Mesothelial cell of epicardium (in vitro differentiated cells): ENCODE measurements at places on chromosomes 12 and 14.
A peak's percentile ranks its signal among the peaks of the same experiment; 100 is the strongest.

DNA sequence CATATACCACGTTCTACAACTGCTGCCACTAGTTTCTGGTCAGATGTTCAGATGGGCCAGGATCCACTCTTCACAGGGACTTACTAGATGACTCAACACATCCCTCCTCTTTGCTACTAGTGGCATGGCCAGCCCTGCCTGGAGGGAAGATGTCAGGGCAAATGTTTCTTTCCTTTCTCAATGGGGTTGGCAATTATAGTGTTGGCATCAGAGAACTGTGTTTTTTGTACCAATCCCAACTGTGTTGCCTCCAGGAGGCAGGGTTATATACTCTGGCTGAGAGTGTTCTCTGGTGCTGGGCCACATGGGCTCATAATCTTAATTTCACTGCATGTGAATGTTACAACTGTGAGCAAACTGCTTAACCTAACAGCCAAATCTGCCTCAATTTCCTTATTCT lies 69.9 kb upstream of the AVPR1A start:
- H3K36me3 ChIP-seq, result no peaks in the 10 kb centered on the region
- H3K27me3 ChIP-seq, result peaks cover 11% of the 10 kb centered on the region
- H3K4me1 ChIP-seq, result no peaks in the 10 kb centered on the region
- no peak overlapping the region for H3K4me3 ChIP-seq
- no peak overlapping the region for H3K27ac ChIP-seq

DNA sequence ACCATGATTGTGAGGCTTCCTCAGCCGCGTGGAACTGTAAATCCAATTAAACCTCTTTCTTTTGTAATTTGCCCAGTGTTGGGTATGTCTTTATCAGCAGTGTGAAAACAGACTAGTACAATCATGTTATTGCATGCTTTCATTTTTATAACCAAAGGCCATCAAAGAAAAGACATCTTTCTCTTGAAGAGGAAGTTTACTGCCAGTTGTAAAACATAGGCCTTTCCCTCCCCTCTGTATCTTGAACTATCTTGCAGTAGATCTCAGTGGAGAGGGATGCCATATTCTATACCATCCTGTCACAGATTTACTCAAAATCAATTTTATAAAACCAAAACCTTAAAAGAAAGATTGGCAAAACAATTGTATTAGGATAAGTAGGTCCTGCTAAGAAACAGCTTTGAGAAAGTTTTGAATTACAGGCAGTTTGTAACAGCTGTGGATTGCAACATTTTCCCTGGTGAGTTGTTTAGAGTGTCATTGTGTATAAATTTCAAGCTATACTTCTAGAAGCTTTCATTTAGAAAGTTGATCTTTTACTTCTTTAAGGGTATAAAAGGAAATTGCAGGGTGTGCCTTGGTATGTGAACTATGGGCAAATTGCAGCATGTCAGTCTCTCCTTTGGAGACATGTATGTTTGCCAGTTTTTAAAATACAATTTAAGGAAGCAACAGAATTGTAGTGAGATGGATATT lies 128.0 kb downstream of the ATP23 start:
- no peak overlapping the region for H3K4me3 ChIP-seq
- no peak for DNase-seq
- no peaks in the 10 kb centered on the region for H3K36me3 ChIP-seq
- no peak overlapping the region for H3K27ac ChIP-seq
- peaks cover 2% of the 10 kb centered on the region for H3K27me3 ChIP-seq

DNA sequence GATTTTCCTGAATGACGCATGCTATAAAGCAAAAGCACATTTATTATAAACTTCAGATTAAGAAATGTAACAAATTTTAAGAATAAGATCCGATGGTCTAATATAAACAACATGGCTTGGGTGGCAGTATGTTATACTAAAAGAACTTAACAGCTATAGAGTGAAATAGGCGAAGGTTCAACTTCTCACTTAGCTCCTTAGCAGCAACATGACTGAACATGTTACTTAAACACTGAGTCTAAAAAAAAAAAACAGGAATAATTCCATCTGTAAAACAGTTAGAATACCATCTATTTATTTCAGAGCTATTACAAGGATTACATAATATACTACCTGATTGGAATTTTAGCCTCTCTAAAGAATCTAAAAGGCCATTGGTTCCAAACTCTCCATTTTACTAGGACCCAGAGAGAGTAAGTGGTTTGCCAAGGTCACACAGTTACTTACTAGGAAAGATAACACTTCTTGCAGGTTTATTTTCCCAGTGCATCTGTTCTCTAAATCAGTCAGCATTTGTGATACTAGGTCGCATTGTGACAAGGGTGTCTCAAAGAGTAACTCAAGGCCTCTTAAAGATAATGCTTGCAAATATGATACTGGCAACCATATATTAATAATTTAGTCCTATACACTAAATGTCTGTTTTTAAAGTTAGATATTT lies 14.8 kb downstream of the OSBPL8 start:
- no peak for DNase-seq
- no peaks in the 10 kb centered on the region for H3K27me3 ChIP-seq
- peaks cover 1% of the 10 kb centered on the region for H3K36me3 ChIP-seq
- H3K4me1 ChIP-seq, result peaks cover 44% of the 10 kb centered on the region
- no peak overlapping the region for H3K27ac ChIP-seq
- no peak overlapping the region for H3K4me3 ChIP-seq

- no peaks in the 10 kb centered on the region for H3K27me3 ChIP-seq
- no peaks in the 10 kb centered on the region for H3K4me1 ChIP-seq
- DNase-seq, result no peak
- H3K36me3 ChIP-seq, result peaks cover 45% of the 10 kb centered on the region
- no peak overlapping the region for H3K27ac ChIP-seq
- H3K4me3 ChIP-seq, result no peak overlapping the region
Observed at GRCh38 chr12:62296001-62296400, 35.8 kb downstream of the USP15 start.

DNA sequence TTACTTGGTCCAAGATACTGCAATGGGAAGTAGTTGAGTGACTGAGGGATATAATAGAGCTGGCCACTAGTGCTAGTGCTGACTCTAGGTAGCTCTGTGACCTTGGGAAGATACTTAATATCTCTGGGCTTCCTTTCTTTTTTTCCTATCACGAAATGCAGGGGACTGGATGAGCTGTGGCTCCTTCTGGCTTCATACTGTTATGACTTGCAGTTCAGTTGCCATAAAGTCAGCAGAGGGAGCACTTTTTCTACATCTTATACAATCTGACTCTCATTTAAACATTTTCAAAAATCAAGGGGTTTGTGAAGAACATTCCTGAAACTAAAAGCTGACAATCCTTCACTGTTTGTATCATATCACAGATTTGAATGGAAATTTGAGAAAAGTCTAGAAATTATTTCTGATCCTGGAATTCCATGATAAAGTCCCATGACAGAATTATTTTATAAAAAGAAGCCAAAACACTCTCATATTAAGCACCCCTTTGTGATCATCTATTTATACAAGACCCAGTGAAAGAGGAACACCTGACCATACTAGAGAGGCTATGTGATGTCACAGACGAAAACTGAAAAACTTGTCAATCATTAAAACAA lies 5.3 kb downstream of the BHLHE41 start:
- peaks cover 49% of the 10 kb centered on the region for H3K4me1 ChIP-seq
- no peak overlapping the region for H3K4me3 ChIP-seq
- H3K36me3 ChIP-seq, result no peaks in the 10 kb centered on the region
- DNase-seq, result no peak
- no peak overlapping the region for H3K27ac ChIP-seq

DNA sequence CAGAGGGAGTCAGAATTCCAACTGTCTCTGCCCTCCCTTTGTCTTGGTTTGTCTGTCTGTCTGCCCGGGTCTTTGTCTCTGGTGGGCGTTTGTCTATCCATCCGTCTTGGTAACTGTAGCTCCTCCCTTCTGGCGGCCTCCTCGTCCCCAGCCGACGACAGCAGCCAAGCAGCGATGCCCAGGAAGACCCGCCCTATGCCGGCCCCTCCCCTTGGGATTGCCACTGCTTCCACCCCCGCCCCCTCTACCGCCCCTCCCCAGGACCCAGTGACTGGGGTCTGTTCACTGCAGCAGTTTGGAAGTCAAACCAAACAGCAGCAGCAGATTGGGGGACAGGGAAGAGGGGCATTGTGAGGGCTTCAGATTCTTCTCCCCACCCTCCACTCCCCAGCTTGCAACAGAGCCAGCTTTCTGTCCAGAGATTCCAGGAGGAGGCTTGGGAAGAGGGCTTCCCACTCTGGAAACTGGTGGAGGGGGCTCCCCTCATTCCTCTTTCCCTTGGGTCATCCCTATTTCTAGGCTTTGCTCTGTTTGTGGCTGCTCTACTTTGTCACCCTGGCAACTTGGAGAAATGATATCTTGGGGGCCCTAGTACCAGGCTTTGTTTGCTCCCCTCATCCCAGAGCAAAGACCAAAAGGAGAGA lies 2.4 kb upstream of the RARG start:
- peak overlapping the region; percentile 37 for H3K4me3 ChIP-seq
- H3K36me3 ChIP-seq, result no peaks in the 10 kb centered on the region
- peak overlapping the region; percentile 43 for H3K27ac ChIP-seq

- H3K27ac ChIP-seq, result no peak overlapping the region
- no peaks in the 10 kb centered on the region for H3K36me3 ChIP-seq
- H3K27me3 ChIP-seq, result peaks cover 17% of the 10 kb centered on the region
- DNase-seq, result no peak
Observed at GRCh38 chr14:91586410-91586809, 76.3 kb upstream of the PPP4R3A start.

DNA sequence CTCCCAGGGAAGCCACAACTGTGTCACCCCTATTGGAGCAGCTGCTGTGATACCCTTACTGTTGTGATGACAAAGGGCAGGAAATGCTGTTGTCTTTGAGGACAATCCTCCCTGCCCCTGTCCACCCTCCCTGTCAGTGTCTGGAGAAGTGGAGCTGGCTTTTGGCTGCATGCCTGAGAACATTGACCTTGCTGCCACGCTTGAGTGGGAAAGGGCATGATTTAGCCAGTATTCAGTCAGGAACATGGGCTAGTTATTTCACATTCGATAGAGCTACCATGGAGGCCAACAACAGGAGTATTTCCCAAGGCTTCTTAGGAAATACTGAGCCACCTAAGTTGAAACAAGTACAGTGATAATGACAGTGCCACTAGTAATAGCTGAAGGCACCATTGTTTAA lies 59.4 kb downstream of the MYRFL start:
- no peak overlapping the region for H3K27ac ChIP-seq
- H3K27me3 ChIP-seq, result peaks cover under 1% of the 10 kb centered on the region
- no peak for DNase-seq

GRCh38 chr12:90854136-90854689 lies 100.8 kb downstream of the CCER1 start:
- no peak for DNase-seq
- no peak overlapping the region for H3K4me3 ChIP-seq
- H3K27ac ChIP-seq, result no peak overlapping the region
- no peaks in the 10 kb centered on the region for H3K36me3 ChIP-seq
- H3K27me3 ChIP-seq, result no peaks in the 10 kb centered on the region
- H3K4me1 ChIP-seq, result peaks cover 38% of the 10 kb centered on the region

- H3K27me3 ChIP-seq, result no peaks in the 10 kb centered on the region
- H3K4me1 ChIP-seq, result peaks cover 12% of the 10 kb centered on the region
- H3K4me3 ChIP-seq, result no peak overlapping the region
- H3K36me3 ChIP-seq, result peaks cover 28% of the 10 kb centered on the region
Observed at GRCh38 chr14:68612049-68612448, 180.8 kb downstream of the ZFP36L1 start.

GRCh38 chr14:104363891-104364760 lies 215.4 kb upstream of the C14orf180 start:
- H3K27ac ChIP-seq, result no peak overlapping the region
- no peak for DNase-seq
- no peaks in the 10 kb centered on the region for H3K36me3 ChIP-seq
- no peaks in the 10 kb centered on the region for H3K4me1 ChIP-seq
- no peak overlapping the region for H3K4me3 ChIP-seq

GRCh38 chr14:103916636-103917262 lies 11.5 kb upstream of the TDRD9 start:
- H3K27me3 ChIP-seq, result no peaks in the 10 kb centered on the region
- no peak for DNase-seq
- no peak overlapping the region for H3K27ac ChIP-seq

- no peaks in the 10 kb centered on the region for H3K36me3 ChIP-seq
- H3K4me1 ChIP-seq, result peaks cover 36% of the 10 kb centered on the region
- H3K4me3 ChIP-seq, result peak overlapping the region; percentile 95
- H3K27me3 ChIP-seq, result no peaks in the 10 kb centered on the region
- peak overlapping the region; percentile 97 for H3K27ac ChIP-seq
Observed at GRCh38 chr12:69239922-69240630, 707 bp downstream of the CPSF6 start.

- no peaks in the 10 kb centered on the region for H3K27me3 ChIP-seq
- no peaks in the 10 kb centered on the region for H3K36me3 ChIP-seq
- no peak for DNase-seq
- H3K27ac ChIP-seq, result no peak overlapping the region
- peaks cover 31% of the 10 kb centered on the region for H3K4me1 ChIP-seq
- no peak overlapping the region for H3K4me3 ChIP-seq
Observed at GRCh38 chr12:11686120-11686519, 36.6 kb downstream of the ETV6 start.

GRCh38 chr12:75349946-75350345 lies 15.5 kb downstream of the GLIPR1L1 start:
- peaks cover 25% of the 10 kb centered on the region for H3K36me3 ChIP-seq
- H3K27me3 ChIP-seq, result no peaks in the 10 kb centered on the region
- H3K27ac ChIP-seq, result no peak overlapping the region

GRCh38 chr14:74963705-74964271 lies 8.4 kb upstream of the PGF start:
- no peaks in the 10 kb centered on the region for H3K27me3 ChIP-seq
- DNase-seq, result no peak
- peaks cover 11% of the 10 kb centered on the region for H3K4me1 ChIP-seq
- no peak overlapping the region for H3K4me3 ChIP-seq
- no peak overlapping the region for H3K27ac ChIP-seq

GRCh38 chr12:109302358-109302757 lies 6.7 kb downstream of the FOXN4 start:
- no peak overlapping the region for H3K27ac ChIP-seq
- peaks cover 70% of the 10 kb centered on the region for H3K27me3 ChIP-seq
- no peaks in the 10 kb centered on the region for H3K36me3 ChIP-seq
- no peak for DNase-seq

DNA sequence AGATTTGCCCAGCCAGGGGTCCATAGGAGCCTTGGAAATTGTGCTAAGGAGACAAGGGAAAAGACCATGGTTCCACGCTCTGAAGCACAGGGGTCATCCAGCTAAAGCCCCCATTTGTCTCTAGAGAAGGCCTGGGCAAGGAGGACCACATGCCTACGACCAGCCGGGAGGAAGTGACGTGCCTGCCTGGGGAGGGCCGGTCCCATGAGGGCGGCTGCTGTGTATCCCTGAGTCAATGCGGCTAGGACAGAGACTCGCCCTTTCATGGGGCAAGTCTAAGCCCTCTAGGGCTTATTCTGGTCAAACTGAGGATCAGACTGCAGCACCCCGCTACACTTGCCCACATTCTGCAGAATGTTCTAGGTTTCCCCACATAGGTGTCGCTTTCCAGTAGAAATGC lies 20.6 kb upstream of the RIN3 start:
- H3K27ac ChIP-seq, result no peak overlapping the region
- H3K36me3 ChIP-seq, result no peaks in the 10 kb centered on the region
- no peak overlapping the region for H3K4me3 ChIP-seq
- peak; percentile 16 for DNase-seq
- no peaks in the 10 kb centered on the region for H3K27me3 ChIP-seq

- no peak for DNase-seq
- H3K4me3 ChIP-seq, result no peak overlapping the region
- H3K27ac ChIP-seq, result no peak overlapping the region
- H3K4me1 ChIP-seq, result peaks cover 3% of the 10 kb centered on the region
- H3K36me3 ChIP-seq, result no peaks in the 10 kb centered on the region
Observed at GRCh38 chr12:123026094-123026853, 45.8 kb downstream of the ARL6IP4 start.
